ENCODE measurements at places on chromosomes 2 and 18.

GRCh38 chr18:58496231-58496630 lies 132.7 kb downstream of the ALPK2 start:
- no peak for DNase-seq

- no peak for DNase-seq
These were observed 148.7 kb downstream of the CTIF start for GRCh38 chr18:48687346-48688042.

DNA sequence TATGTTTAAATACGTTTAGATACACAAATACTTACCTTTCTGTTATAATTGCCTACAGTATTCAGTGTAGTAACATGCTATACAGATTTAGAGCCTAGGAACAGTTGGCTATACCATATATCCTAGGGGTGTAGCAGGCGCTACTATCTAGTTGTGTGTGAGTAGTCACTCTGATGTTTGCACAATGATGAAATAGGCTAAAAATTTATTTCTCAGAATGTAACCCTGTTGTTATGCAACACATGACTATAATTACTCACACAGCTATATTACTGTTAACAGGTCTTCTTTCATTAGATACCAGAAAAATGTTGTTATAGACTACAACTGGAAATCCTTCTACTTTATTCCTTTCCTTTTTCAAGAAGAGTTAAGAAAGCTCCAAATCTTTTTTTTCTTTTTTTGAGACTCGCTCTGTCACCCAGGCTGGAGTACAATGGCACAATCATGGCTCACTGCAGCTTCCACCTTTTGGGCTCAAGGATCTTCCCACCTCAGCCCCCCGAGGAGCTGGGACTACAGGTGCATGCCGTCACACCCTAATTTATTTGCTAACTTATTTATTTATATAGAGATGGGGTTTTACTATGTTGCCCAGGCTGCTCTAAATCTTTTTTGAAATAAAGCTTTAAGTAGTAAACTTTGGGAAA lies 48.5 kb downstream of the C2orf74 start:
- DNase-seq = no peak

DNA sequence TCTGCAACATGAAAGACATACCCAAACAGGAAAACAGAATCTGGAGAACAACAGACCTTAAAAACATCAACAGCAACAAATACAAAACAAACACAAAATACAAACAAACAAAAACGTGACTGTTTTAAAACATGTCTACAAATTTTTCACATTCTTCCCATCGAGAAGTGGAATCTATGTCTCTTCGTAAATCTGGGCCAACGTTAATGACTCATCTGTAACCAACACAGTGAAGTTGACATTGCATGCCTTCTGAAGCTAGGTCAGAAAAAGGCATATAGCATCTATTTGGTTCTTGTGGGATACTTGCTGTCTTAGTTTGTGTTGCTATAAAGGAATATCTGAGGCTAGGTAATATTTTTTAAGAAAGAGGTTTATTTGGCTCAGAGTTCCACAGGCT lies 269.0 kb upstream of the FBXO11 start:
- no peak for DNase-seq

DNA sequence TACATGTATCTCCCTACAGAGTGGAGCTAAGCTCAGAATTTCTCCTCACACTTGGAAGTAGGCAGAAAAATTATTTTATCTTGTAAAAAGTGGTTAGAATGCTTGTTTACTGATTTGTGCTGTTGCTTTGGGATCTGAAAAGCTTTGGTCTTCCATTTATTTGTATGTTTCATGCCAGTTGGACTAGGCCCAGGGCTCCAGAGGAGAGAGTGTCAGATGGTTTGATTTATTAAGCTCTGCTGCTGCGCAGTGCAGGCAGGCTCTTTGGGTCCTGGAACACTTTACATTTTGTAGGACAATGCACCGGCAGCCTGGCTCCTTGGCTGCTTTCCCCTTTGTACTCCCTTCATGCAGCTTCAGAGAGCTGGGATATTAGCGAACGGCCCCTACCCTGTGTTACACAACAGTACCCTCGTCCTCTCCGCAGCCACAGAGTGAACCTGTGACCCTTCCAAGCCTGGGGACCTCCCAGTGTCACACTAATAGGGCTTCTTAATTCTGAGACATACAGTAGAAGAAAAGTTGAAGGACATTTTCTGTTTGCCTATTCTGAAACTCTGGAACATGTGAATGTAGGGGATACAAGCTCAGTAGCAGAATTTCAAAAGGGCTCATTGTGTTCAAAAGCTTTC lies 56.7 kb upstream of the EML6 start:
- no peak for DNase-seq

- DNase-seq = no peak
These were observed 58.9 kb upstream of the THUMPD2 start for GRCh38 chr2:39837856-39838453.

GRCh38 chr2:37831081-37831780 lies 93.9 kb upstream of the RMDN2 start:
- no peak for DNase-seq

GRCh38 chr2:31903109-31903780 lies 107.6 kb downstream of the MEMO1 start:
- no peak for DNase-seq

DNA sequence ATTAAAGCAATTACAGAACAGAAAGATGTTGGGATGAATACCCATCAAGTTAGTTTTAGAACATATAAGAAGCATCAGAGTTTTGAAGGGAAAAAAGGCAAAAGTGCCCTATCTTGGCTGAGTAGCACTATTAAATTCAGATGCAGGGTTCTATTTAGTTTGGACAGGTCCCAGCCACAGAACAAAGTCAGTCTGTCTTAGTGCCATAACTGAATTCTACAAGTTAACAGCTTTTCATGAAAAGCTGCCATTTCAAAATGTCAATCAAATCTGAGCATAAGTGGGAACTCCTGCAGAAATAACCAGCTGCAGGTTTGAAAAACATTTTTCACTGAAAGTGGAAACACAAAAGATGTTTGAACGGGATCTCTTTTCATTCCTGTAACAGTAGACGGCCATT lies 160.4 kb downstream of the SRBD1 start:
- DNase-seq = no peak

DNA sequence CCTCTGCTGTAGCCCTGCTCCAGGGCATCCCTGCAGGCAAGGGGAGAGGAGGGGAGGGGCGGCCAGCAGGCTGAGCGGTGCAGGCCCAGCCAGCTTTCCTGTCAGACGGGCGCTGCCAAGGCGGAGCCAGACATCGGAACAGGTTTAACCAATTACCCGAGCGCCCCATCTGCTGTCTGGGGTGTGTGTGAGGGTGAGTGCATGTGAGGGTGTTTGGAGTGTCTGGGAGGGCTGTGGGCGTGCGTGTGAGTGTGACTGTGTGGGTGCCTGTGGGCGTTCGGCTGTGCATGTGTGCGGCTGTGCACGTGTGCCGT lies 20.0 kb downstream of the EMX1 start:
- DNase-seq = no peak

GRCh38 chr18:11005528-11005927 lies 143.8 kb downstream of the PIEZO2 start:
- no peak for DNase-seq
